ENCODE measurements at places on chromosomes 4 and X. TPM values are rescaled to one million over a fixed set of nuclear protein-coding genes. Genes with fewer than 3 reads are reported as not detected.

CFP gene
- total RNA-seq = 1.2 TPM

GAGE12E gene
- total RNA-seq = not detected

GNRHR gene
- not detected for total RNA-seq

CXCL1 gene
- 6.0 TPM for total RNA-seq

APELA gene
- total RNA-seq = not detected

MTNR1A gene
- total RNA-seq = 1.2 TPM

GC gene
- total RNA-seq = not detected

GPR78 gene
- not detected for total RNA-seq

NWD2 gene
- not detected for total RNA-seq

SHROOM3 gene
- total RNA-seq = 12.5 TPM

AFF2 gene
- not detected for total RNA-seq

BGN gene
- total RNA-seq = 0.08 TPM

TRPC5OS gene
- total RNA-seq = not detected

ABCG2 gene
- 17.9 TPM for total RNA-seq

ZBTB49 gene
- 2.3 TPM for total RNA-seq

GLRA3 gene
- total RNA-seq = not detected

MYOZ2 gene
- total RNA-seq = not detected

CNKSR2 gene
- total RNA-seq = 1.8 TPM

SSX4 gene
- total RNA-seq = not detected

Measured in A549 treated with Mapracorat at 1 μM for 4 hours (cell line).